Thoracic aorta endothelial cell (primary cell): ENCODE measurements at places on chromosomes 16 and 17. TPM values are rescaled to one million over a fixed set of nuclear protein-coding genes. Genes with fewer than 3 reads are reported as not detected.

Gene GCGR
- total RNA-seq = not detected in 2 replicates

Gene DNAAF1
- 0.14 TPM in 1 of 2 replicates, not detected in the other for total RNA-seq

Gene TBX6
- 0.14 and 0.27 TPM in 2 replicates for total RNA-seq

Gene CSH2
- total RNA-seq = not detected in 2 replicates

Gene TEKT5
- total RNA-seq = not detected in 2 replicates

Gene RAB26
- total RNA-seq = 0.36 and 0.66 TPM in 2 replicates

Gene FOXL1
- 2.0 and 4.2 TPM in 2 replicates for total RNA-seq

Gene LGALS9
- total RNA-seq = 5.6 and 12.3 TPM in 2 replicates

Gene ZC3H18
- 22.9 and 25.0 TPM in 2 replicates for total RNA-seq
